Activated CD8-positive, alpha-beta memory T cell treated with anti-CD3 and anti-CD28 coated beads, Interleukin-2, amount 50 U/mL, for 48 hours (primary cell): ENCODE measurements at places on chromosomes 12 and 14.

DNA sequence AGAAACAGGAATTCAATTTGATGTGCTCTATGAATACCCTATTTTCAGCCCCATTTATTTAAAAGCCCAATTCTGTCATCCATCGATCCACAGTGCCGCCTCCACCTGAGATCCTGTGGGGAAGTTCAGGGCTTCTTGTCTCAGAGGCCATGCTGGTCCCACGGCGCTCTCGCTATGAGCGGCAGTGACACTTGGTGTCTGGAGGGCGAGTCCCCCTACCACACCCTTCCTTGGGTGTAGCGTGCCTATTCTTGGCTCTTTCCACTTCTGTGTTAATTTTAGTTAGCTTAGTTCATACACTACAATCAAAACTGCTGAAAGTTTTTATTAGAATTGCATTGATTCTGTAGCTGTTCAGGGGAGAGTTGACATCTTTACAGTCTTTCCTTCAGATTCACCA lies 73.8 kb downstream of the DDX51 start:
- DNase-seq, result no peak

DNA sequence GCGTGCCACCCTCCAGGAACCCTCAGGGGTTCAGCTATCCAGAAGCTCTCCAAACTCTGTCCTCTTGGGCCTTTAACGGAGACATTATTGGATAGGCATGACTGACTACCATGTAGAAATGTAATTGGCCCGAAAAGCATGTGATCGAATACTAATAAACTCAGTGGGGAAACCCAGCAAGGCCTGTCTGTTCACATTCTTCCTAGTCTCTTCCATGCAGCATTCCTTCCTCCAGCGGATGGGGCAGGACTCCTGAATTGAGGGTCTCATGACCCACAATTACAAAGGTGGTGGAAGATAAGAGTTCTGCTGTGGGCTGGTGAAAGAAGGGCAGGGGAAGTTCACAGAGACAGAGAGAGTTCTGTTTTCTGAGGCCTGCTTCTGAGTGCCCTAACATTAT lies 6.5 kb upstream of the PRDM4 start:
- no peak for DNase-seq

GRCh38 chr14:35252451-35252868 lies 39.7 kb upstream of the PSMA6 start:
- peak; percentile 55 for DNase-seq

- no peak for DNase-seq
These were observed 370.6 kb upstream of the PRICKLE1 start for GRCh38 chr12:42960087-42960527.

DNA sequence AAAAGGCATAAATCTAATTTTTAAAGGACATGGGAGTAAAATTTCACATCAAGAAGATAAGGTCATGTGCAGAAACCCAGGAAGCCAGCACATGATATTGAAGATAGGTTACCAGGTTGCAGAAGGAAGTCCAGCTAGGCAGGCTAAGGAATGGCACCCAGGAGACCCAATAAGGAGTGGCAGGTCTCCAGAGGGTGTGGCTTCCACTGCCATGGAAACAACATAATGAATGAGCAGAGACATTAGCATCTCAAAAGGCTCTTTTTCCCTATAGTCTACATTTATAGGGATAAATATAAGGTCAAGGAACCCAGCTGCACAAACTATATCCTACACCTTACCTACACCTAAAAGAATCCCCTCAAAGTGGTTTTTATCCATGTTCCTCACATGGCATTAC lies 275.9 kb downstream of the RPS29 start:
- DNase-seq, result no peak

DNA sequence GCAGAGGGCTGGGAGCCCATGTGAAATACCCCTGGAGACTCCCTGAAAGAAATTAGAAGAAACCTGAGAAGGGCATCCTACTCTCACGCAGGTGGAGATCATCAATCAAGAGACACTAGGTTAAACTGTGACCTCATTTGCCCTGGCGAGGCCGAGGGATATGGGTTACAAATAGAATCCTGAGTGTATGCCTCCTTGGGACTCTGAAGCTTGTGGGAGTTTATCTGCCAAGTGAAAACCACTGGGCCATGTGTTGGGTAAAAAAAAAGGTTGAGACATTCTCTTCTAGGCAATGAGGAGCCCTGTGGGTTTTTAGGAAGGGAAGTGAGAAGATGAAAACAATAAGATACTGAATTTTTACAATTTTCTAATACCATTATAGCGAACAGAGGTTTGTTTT lies 160.7 kb upstream of the ARID2 start:
- DNase-seq, result no peak

GRCh38 chr12:46468160-46468559 lies 95.6 kb upstream of the SLC38A2 start:
- no peak for DNase-seq

DNA sequence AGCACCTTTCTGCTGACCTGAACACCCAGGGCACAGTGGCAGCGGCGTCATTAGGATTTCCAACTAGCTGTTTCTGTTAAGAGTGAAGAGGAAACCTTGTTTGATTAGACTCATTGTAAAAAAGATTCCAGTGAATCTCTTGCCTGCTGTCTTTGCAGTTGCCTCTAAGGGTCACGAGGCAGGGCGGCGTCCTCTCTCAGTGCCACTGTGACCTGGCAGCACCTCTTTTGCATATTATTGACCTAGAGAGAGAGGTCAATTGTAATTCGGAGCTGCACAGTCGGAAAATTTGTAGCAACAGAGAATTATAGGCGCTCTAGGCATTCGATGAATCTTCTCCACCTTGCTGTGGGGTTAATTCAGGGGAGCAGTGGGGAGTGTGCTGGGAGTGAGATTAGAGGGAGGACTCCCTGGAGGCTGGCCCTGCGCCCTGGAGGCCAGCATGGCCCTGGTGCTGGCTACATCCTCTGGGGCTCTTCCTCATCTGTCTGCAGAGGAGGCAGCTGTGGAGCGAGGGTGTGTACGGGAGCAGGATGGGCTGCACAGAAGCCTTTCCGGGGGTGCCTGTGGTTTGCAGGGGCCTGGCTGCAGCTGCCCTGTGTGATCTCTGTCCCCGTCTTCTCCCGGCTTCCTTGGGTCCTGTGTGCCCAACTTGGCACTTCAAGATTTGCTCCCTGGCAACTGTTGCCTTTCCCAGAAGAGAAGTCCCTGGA lies 14.3 kb downstream of the PACS2 start:
- no peak for DNase-seq

- no peak for DNase-seq
These were observed 3.2 kb downstream of the RABGGTA start for GRCh38 chr14:24268225-24268624.

DNA sequence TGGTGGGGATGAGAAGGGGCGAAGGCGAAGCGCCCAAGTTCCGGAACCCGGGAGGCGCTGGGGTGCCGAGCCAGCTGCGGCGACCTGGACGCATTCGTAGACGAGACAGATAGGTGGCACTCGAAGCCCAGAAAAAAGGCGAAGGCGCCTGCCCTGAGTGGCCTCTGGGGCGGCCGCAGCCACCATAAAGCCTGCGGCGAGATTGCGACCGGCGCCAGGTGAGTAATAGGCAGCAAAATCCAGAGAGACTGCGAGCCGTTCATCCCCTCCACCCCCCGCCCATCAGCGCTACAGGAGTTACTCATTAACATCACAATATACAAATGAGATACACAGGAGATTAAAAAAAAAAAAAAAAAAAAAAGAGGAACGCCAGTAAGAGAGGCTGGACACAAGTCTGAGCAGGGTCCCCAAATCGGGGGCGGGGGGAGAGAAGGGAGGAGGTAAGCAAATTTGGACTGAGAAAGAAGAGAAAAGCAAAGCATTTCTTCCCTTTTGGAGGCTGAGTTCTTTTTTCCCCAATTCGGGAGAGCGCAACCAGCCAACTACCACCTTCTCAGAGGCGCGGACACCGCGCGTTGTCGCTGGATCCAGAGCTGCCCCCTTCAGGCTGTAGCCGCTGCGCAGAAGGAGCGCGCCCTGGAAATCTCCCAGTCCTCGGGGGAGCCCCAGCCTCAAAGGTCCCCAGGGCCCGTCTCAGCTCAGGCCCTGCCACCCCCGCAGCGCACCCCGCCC lies 15.7 kb downstream of the TBX3 start:
- no peak for DNase-seq

DNA sequence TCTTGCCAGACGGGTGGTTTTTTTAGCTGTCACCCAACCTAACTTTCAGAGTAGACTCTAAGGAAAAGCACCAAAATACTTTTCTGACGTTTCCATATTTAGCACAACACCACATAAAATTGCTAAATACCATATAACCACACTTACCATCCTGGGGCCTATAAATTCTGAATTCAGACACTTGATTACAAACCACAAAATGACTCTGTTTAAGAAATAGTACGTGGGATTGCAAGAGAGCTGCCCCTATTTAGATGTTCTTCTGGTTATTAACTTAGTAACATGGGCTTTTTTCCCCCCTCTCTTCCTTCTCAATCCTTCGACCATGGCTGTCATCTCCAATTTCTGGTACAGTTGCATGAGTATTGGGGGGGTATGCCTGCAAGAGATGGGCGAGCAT lies 287.7 kb downstream of the BMP4 start:
- DNase-seq, result no peak

GRCh38 chr12:101653030-101653429 lies 44.4 kb upstream of the CHPT1 start:
- DNase-seq, result no peak

DNA sequence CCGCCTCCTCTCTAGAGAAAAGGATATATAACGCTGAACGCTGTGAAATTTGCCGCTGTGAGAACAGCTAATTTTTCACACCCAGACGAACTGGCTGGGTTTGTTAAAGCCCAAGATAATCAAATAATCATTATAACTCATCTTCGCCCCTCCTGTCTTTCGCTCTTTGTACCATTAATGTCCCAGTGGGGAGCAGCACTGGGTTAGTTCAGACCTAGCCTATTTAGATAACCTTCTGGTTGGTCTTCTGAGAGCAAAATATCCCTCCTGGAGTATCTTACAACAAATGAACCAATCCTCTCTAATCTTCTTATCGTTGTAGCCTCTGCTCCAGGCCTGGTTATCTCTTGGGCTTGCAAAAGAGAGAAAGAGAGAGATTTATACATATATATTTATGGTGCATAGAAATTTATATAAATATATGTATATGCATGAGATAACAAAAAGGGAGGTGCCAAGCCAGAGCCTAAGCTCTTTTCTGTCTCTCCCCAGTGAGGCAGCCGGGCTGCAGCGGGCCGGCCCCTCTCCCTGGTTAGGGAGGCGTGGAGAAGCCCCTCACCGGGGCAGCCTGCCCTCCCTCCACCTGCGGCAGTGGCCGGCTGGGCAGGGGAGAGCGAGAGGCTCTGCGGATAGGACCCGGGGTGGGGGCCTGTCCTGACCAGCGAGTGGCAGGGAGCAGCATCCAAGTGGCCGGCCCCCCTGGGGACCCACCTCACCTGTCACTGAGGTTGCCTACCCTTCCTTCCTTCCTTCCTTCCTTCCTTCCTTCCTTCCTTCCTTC lies 202.0 kb upstream of the LHX5 start:
- DNase-seq, result no peak

DNA sequence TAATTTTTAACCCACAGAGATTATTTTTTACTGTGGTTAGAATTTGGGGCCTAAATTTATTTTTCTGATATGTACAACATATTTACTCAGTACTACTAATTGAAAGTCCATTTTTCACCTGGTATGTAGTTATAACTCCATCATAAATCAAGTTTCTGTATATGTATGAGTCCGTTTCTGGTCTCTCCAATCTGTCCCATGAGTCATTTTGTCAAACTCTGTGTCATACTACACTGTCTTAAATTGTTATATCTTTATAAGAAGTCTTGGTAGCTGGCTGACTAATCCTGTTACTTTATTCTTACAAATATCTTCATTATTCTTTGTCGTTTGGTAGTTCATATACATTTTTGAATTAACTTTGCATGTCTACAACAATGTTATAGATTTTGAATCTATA lies 344.0 kb downstream of the PDZRN4 start:
- DNase-seq, result no peak

GRCh38 chr12:21434699-21435098 lies 2.8 kb upstream of the PYROXD1 start:
- DNase-seq, result no peak

GRCh38 chr12:107329569-107330324 lies 236.4 kb upstream of the CRY1 start:
- no peak for DNase-seq

- DNase-seq, result no peak
These were observed 19.8 kb upstream of the KCNA5 start for GRCh38 chr12:5023842-5024241.

GRCh38 chr12:39047539-39048262 lies 142.3 kb upstream of the CPNE8 start:
- no peak for DNase-seq

GRCh38 chr12:53198486-53199110 lies 8.5 kb downstream of the ITGB7 start:
- DNase-seq, result no peak

DNA sequence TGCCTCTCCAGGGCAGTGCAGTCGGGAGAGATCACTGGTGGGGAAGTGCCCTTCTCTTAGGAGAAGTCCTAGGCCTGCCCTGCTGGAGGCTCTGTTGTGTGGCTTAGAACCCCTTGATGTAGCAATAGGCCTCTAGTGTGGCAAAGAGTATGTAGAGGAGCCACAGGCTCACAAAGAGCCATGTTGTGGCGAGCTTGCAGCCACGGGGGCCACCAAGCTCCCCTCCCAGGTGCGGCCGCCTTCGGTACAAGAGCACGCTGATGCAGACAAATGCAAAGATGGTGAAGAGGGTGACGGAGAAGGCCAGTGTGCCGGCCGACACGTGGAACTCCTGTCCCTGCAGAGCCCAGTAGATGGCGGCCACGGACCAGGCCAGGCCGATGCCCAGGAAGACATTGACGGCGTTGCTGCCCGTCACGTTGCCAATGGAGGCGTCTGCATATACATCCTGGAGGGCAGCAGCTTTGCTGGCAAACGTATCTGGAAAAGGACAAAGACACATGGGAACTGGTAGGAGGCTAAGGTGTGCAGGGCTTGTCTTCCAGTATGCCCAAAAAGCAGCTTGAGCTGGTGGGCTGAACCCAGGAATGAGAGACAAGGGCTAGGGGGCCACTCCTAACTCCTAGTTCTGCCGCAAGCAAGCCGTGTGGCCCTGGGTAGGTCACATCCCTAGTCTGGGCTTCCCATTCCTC lies 142.8 kb downstream of the SLC8A3 start:
- no peak for DNase-seq

GRCh38 chr12:125373375-125373774 lies 308.1 kb downstream of the AACS start:
- no peak for DNase-seq

GRCh38 chr14:76884853-76885276 lies 58.7 kb downstream of the LRRC74A start:
- DNase-seq, result no peak

- DNase-seq, result no peak
These were observed 43.4 kb upstream of the KCNA1 start for GRCh38 chr12:4866299-4866698.

DNA sequence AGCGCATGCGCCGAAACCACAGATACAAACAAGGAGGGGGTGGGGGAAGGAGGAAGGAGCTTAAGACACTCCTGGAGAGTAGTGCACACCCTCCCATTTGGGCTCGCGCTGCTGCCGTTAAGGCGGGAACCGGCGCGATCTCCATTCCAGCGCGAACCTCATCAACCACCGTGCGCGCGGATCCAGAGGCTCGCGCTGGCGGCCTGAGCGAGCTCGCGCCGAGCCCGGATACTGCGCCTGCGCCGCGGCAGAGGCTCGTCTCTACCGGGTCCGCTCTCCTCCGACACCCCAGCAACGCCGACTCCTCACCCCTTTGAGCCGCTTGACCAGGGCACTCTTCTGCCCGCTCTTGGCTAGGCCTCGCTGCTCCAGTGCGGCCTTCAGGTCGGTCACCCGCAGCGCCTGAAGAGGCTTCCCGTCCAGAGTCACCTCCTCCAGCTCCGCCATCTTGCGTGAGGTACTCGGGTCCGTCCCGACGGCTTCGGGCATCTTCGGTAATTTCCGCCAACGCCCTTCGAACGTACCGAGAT lies at the start of gene ACIN1:
TSS of gene ACIN1 (minus strand) at position 471 of the 530 bp plus-strand sequence. CDS start at position 447, 24 bp downstream.
- DNase-seq, result peak; percentile 98
